Activated T-helper 1 cell treated with anti-CD3 and anti-CD28 coated beads, Interleukin-2, amount 50 U/mL, for 16 hours (primary cell): ENCODE measurements at places on chromosomes 1 and 21.

GRCh38 chr1:145720878-145721671 is 1.8 kb downstream of the CD160 start:
- DNase-seq: peak; percentile 55

GRCh38 chr1:21000245-21000594 is 176.5 kb downstream of the EIF4G3 start:
- no peak for DNase-seq

- no peak for DNase-seq
Observed at GRCh38 chr1:164137273-164137925, 421.6 kb upstream of the PBX1 start.

DNA sequence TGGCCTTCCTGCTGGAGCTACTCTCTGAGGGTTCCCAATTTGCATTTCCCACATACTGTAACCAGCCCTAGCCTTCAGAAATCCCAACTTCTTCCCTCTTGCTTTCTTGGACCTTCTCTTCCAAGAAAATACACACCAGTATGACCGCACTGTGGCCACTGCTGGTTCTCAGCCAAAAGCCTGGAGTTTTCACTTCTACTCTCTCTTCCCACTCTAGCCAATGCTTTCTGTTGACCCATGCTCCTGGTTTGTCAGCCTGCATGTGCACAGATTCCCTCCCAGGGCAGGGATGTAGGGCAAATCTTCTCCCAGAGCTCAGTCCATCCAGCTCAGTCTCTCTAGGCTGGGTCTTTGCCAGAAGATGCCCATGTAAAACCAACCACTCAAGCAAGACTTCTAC is 664 bp downstream of the SLAMF1 start:
- DNase-seq: no peak

- no peak for DNase-seq
Observed at GRCh38 chr1:201334325-201335173, 42.9 kb downstream of the TNNT2 start.

- peak; percentile 66 for DNase-seq
Observed at GRCh38 chr1:9721606-9722377, 70.3 kb downstream of the PIK3CD start.

- no peak for DNase-seq
Observed at GRCh38 chr1:147647796-147648633, 22.3 kb downstream of the ACP6 start.

DNA sequence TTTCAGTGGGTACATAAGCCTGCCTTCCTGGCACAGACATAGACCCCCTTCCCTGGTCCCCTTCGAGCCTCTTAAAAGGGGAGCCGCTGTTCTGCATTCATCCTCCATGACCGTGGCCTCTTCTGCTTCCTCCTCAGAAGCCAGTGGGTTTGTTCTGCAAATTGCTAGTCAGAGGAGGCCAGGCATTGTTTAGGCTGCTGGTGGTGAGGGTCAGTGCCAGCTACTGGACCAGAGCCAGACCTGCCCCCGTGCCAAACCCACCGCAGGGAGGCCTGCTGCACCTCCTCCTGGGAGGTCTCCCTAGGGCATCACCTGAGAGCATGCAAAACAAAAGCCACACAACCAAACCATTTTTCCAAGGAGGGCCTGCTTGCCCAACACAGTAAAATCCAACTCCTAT is 178.4 kb downstream of the MIS18A start:
- DNase-seq: no peak

DNA sequence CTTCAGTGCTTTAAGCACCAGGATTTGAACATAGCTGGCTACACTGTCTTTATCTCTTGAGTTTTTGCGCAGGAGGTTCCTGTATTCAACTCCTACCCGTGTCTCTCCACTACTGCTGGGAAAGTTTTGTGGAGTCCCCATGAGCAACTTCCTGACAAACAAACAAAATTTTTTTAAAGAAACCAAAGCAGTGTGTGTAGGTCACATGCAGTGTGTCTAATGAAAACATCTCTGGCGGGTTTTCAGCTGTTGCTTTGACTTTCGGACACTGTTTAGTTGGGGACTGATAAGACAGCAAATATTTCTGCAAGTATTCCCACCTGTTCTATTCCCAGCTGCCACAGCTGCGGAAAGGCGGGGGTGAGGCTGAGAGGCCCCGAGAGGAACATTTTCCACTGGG is 2.0 kb downstream of the PSEN2 start:
- DNase-seq: no peak

GRCh38 chr1:171984850-171985485 is 143.7 kb downstream of the DNM3 start:
- DNase-seq: no peak

DNA sequence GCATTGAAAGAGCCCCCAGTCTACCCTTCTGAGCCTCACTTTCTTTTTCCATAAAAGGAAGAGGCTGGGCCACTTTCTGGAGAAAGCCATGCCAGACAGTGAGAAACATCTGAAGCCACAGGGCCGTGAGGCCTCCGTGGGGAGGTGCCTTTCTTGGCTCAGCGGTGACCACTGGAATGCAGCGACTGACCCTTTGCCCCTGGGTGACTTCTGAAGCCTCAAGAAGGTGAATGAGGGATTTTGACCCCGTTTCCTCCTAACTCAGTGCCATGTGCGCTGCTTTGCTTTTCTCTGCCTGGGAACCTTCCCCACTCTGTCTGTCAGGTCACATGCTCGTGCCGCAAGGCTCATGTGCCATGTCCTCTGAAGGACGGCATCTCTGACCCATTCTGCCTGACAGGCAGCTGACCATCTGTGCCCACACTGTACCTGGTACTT is 44.7 kb upstream of the A3GALT2 start:
- no peak for DNase-seq

GRCh38 chr1:3899754-3900149 is 320 bp downstream of the C1orf174 start:
- no peak for DNase-seq

- no peak for DNase-seq
Observed at GRCh38 chr1:36222481-36223380, 1.5 kb upstream of the THRAP3 start.

- DNase-seq: no peak
Observed at GRCh38 chr1:48215889-48216288, 6.6 kb upstream of the SLC5A9 start.

DNA sequence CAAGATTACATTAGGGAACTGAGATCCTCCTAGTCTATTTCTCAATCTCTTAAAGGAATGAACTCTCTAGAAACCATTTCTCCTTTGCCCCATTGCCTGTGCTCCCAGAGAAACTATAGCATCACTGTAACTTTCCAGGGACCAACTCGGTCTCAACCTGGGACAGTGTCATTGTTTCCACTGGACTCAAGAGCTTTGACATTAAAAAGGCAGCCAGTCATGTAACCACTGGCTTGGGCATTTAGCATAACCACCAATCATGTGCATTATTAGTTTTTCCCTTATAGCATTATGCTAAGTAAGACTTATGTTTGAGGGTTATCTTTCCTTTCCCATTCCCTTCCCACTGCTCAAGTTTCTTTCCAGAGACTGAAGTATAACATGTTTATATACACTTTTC is 18.2 kb downstream of the TEX38 start:
- DNase-seq: no peak

- DNase-seq: no peak
Observed at GRCh38 chr1:242534753-242535152, 10.3 kb upstream of the PLD5 start.

GRCh38 chr1:52867087-52867863 is 24.7 kb downstream of the ZYG11A start:
- DNase-seq: no peak

DNA sequence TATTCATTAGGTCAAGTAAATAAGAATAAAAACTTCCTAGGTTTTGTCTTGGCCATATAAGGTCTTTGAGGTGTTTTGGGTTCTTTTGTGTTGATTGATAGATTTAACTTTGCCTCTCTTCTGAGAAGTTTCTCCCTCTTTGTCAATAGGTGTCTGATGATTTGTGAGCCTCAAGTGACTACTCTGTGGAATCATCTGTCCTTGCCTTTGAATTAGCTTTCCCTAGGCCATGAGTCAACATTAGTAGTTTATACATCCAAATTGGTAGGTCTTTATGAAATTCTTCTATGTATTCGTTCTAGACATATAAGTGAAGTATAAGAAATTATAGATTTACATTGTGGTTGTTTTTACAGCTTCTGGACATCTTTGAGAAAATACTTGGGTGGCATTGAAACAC is 864.4 kb downstream of the USP25 start:
- DNase-seq: no peak

DNA sequence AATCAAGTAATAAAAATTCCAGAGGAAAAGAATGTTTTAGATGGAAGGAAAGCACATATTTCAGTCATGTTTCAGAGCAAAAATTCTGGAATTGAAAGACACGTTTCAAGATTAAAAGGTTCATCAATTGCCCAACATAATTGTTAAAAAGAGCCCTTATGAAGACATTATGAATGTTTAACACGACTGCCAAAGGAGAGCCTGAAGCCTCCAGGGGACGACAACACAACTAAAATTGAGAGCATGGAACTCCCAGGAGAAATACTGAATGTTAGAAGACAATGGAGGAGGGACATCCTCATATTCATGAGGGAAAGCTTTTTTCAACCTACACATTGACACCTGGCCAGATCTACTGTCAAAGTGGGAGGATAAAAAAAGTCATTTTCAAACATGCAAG is 16.0 kb downstream of the OR2T11 start:
- no peak for DNase-seq

- DNase-seq: no peak
Observed at GRCh38 chr1:164794356-164794755, 235.4 kb downstream of the PBX1 start.

- DNase-seq: no peak
Observed at GRCh38 chr1:34987018-34987417, 1.9 kb upstream of the TMEM35B start.

DNA sequence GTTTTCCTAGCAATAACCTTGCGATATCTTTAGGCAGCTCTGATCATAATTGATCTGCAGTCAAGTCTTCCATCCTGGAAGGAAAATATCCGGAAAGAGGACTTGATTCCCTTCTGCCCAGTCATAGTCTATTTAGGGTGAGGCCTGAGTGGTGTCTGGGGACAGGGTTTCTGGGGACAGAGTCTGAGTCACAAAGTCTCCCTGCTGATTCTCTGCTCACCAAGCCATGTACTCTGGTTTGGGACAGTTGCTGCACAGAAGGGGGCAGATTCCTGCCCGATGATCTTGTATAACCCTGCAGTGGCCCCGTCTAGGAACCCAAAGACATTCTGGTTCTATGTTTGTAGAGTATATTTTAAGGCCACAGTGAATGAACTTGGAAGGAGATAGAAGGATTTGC is 178.8 kb downstream of the KCNJ6 start:
- DNase-seq: no peak

GRCh38 chr1:116895073-116895472 is 14.6 kb upstream of the PTGFRN start:
- DNase-seq: no peak

DNA sequence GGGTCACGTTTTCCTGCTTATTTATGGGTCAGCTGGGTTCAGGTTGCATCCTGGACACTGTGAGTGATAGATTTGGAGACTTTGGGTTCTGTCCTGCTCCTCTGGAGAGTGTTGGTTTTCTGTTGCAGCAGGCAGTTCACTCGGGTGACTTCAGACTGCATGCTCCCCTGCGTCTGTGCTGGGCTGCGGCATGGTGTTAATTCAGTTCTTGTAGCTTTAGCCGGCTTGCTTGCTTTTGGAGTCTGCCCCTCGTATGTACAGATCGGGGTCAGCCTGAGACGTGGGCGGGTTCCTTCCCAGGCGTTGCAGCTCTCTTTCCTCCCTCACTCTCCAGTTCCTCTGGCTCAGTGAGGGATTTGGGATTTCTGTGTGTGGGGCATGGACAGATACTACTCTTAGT is 38.0 kb downstream of the PCNT start:
- DNase-seq: no peak

GRCh38 chr1:7228252-7228961 is 443.2 kb downstream of the CAMTA1 start:
- no peak for DNase-seq

- no peak for DNase-seq
Observed at GRCh38 chr1:243712941-243713340, 137.1 kb downstream of the AKT3 start.

- no peak for DNase-seq
Observed at GRCh38 chr1:87956072-87956471, 627.4 kb downstream of the LMO4 start.

GRCh38 chr1:94855307-94855700 is 35.1 kb downstream of the SLC44A3 start:
- DNase-seq: no peak

DNA sequence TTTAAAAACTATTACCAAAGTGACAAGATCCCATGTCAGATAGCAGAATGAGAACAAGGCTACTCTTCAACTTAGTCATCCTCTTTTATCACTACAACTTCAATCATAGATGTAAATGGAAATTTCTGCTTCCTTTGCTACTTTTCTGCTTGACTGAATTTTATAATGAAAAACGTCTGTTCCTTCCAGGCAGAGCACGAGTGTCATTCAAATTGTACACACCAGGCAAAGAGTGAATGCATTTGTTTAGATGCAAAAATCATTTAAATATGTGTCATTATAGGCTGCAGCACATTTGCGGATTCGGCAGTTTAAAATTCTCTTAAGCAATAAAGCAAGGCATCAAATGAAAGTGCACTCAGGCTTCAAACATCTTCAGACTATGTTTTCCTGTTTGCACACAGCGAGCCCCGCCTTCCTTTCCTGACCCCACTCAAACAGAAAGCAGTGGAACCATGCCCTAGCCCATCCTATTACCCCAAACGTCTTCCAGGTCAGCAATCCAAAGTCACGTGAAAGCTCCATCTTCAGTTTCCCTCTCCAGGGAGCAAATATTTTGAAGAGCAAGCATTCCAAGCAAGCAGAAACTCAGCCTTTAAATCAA is 99.6 kb downstream of the APP start:
- no peak for DNase-seq

GRCh38 chr1:247295274-247295684 is 36.4 kb downstream of the ZNF496 start:
- no peak for DNase-seq

GRCh38 chr1:14600405-14601112 is 2.1 kb downstream of the KAZN start:
- no peak for DNase-seq

GRCh38 chr1:29960876-29961275 is 724.6 kb downstream of the PTPRU start:
- DNase-seq: no peak

GRCh38 chr1:231869364-231869763 is 242.8 kb downstream of the DISC1 start:
- DNase-seq: no peak

DNA sequence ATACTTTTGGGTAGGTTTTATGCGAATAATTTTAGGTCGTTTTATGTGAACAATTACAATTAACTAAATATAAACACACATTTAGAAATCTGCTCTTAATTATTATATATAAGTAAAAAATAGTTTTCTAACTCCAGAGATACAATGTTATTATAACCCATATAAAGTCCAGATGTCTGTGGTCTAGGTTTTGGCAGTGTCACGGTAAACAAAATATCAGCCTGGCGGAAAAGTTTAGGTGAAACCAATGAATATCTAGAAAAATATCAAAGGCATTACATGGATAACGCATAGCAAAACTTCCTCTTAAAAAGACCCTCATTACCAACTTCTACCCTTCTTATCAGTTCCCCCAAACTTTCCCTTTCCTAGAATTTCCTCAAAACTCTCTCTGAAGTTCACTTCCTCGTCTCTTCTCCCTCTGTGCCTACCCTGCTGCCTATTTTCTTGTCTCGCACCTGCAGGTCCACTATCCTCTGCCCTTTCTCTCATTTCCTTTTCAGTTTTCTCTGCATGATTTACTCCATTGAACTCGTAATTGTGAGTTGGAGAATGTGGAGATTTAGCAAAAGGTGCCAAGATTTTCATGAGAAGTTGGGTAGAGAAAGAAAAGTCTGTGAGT is 21.8 kb downstream of the VTCN1 start:
- no peak for DNase-seq
